ENCODE measurements at places on chromosomes 1 and 21. TPM values are rescaled to one million over a fixed set of nuclear protein-coding genes. Genes with fewer than 3 reads are reported as not detected.

Gene RIMS3
- total RNA-seq: 0.67 TPM

Gene SLAMF8
- 1.5 TPM for total RNA-seq

Gene LAMB3
- total RNA-seq: 3.6 TPM

Gene SELENBP1
- total RNA-seq: 21.2 TPM

Gene KRTAP19-1
- total RNA-seq: not detected

Gene CD48
- total RNA-seq: 1.00 TPM

Gene SLC19A1
- total RNA-seq: 2.7 TPM

GRCh38 chr21:32035617-32036016 lies 162.8 kb downstream of the HUNK start:
- DNase-seq: no peak

GRCh38 chr1:114718661-114719423 lies 2.3 kb upstream of the NRAS start:
- DNase-seq: no peak

DNA sequence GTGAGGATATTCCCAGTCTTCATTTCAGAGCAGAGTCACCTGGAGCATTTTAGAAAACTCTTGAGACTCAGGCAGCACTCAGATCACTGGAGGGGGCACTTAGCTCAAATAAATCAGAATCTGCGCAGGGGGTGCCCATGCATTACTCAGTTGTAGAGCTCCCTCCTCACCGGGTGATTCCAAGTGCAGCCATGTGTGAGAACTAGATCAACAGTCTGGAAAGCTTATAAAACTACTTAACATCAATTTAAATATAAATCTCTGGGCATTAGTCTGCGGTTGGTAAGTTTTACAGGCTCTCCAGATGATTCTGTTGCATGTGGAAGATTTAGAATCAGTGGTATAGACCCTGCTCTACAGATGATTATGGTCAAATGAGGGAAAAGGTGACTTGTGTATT lies 128.6 kb downstream of the ST6GALNAC3 start:
- DNase-seq: no peak

GRCh38 chr1:72283307-72284083 lies 1.2 kb upstream of the NEGR1 start:
- peak; percentile 89 for DNase-seq

GRCh38 chr1:91877574-91878208 lies 8.3 kb downstream of the TGFBR3 start:
- DNase-seq: no peak

- DNase-seq: no peak
Observed at GRCh38 chr1:231091831-231092301, 51.8 kb upstream of the FAM89A start.

GRCh38 chr1:46820076-46820475 lies 21.2 kb downstream of the CYP4B1 start:
- DNase-seq: no peak

- DNase-seq: no peak
Observed at GRCh38 chr21:28066596-28067387, 925.9 kb downstream of the LTN1 start.

DNA sequence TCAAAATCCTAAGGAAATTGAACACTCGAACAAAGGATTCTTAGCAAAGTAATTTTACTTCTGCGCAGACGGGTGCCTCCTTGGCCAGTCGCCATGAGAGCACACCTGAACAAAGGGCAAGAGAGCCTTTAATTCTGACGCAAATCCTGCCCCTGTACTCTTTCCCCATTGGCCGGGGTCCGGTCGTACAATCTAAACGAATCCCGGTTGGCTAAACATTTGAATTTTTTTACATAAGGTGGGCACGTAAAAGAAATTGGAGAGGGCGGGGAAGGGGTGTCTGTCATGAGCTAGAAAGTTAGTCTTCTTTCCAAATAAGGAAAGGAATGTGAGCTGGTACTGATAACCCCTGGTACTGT lies 8.2 kb upstream of the IL22RA1 start:
- no peak for DNase-seq

DNA sequence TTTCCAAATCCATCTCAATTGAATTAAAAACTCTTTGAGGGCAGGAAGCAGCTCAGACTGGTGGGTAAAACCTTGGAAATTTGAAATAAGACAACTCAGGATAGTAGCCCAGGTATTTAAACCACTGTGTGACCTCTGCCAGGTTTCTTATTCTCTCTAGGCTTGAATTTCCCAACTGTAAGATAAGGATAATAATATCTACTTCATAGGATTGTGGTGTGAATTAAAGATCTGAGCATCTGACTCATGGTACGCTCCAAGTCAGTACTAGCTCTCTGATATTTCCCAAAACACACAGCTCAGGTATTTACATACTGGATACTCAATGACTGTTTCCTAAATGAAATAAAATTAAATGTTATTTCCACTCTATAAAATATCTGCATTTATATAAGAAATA lies 337.2 kb downstream of the LTN1 start:
- DNase-seq: no peak

DNA sequence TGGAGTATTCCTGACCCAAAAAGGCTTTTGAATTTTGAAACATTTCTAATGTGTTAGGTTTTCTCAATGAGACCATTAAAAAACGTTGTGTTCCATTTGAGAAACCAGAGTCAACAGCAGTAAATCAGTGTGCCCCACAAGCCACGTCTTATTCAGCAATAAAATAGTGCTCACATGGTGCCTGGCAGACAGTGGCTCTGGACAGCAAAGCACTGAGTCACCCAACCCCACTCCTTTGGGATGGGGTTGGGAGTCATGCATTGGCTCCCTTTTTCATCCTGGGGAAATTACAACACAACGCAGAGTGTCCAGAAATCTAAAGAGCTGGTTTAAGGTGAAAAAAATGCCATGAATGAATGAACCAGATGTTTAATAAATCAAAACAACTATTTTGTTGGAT lies 46.5 kb downstream of the KCNJ15 start:
- no peak for DNase-seq

GRCh38 chr21:38983560-38983959 lies 177.8 kb downstream of the ETS2 start:
- DNase-seq: no peak

- DNase-seq: no peak
Observed at GRCh38 chr1:100995198-100995988, 30.2 kb downstream of the DPH5 start.

- DNase-seq: no peak
Observed at GRCh38 chr1:197415221-197415620, 147.2 kb downstream of the CRB1 start.
